Fibroblast of skin of left quadriceps (primary cell): ENCODE measurements at places on chromosomes 6 and 20.

GRCh38 chr20:48478806-48479585, 348.8 kb downstream of the PREX1 start:
- no peak for DNase-seq

DNA sequence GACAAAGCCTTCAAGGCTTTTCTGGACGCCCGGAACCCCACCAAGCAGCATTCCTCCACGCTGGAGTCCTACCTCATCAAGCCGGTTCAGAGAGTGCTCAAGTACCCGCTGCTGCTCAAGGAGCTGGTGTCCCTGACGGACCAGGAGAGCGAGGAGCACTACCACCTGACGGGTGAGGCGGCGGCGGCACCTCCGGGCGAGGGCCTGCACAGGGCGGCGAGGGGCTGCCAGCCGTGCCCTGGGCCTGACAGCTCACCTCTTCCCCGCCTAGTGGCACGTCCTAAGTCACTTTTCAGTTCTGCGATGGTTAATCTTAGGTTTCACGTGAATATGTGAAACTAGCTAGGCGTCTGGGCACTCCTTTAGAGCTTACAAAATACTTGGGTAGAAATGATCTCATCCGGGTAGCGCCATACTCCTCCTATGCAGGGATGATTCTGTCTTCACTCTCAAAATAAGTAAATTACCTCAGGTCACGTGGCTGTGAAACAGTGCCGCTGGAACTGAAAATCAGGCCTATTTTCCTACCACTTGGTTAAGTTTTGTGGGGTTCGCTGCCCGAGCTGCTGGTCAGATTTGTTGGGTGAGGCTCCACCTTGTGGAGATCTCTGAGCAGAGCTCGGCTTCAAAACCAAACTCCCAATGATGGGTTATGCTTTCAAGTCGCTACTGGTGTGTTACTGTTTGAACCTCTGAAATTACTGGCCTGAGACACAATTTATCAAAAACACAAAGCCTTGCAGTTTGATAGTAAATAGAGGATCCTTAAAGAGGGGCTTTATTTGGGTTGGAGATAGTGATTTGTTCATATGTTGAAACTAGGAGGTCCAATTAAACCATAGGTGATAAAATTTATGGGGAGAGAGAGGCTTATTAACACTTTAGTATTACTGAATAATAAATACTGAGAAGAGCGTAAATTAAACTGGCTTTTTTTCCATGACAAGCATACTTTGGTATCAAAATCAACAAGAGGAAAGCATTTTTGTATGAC, 15.5 kb upstream of the CLDN20 start:
- peak; percentile 50 for DNase-seq

DNA sequence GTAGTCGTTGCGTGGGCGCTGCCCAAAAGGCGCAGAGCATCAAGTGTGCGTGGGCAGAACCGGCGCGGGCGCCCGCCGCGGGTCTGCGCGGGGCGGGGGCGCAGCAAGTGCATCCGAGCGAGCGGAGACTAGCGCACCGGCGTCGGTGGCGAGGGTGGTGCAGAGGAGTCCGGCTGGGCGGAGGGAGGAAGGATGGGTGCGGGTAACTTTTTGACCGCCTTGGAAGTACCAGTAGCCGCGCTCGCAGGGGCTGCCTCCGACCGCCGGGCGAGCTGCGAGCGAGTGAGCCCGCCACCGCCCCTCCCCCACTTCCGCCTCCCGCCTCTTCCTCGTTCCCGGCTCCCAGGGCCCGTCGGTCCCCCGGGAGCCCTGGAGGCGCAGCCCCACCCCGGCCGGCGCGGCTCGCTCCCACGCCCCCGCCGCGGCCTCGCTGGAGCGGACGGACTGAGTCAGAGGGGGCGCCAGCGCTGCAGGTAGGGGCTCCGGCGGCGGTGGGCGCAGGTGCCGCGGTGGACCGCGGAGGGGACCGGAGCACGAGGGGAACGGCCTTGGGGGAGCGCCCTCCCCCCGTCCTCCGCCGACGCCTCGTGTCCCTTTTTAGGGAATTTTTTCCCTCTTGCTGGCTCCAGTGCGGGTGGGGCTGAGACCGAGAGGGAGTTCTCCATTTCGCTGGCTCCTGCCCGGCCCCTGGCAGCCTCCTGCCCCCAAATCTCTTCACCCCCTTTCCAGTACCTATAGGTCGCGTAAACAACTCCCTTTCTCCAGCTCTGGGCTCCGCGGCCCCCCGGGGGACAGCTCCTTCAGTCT, 1.6 kb upstream of the DBNDD2 start:
- DNase-seq, result no peak

- DNase-seq, result no peak
These were observed 15.4 kb upstream of the L3MBTL1 start for GRCh38 chr20:43492101-43492500.

- DNase-seq, result no peak
These were observed 662.4 kb downstream of the EPHA7 start for GRCh38 chr6:92756912-92757311.

DNA sequence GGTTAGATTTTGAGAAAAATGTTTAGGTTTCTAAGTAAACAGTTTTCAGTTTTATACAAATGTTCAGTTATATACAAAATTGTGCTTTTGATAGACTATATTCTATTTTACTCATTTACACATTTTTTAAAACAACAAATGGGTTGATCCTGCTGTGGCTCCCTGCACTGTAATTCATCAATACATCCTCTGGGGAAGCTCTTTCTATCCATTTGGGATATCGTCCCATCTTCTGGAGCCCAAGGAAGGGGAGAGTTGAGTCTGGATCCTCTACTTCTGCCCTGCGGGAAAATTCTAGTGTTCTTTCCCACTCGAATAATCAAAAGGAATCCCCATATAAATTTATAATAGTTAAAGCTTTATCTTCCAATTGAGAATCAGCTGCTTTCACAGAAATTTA, 75.0 kb downstream of the SYCP2L start:
- DNase-seq, result no peak

- DNase-seq, result no peak
These were observed 16.5 kb upstream of the CNKSR3 start for GRCh38 chr6:154526996-154527395.

GRCh38 chr20:61042506-61043385, 209.3 kb upstream of the CDH4 start:
- no peak for DNase-seq

DNA sequence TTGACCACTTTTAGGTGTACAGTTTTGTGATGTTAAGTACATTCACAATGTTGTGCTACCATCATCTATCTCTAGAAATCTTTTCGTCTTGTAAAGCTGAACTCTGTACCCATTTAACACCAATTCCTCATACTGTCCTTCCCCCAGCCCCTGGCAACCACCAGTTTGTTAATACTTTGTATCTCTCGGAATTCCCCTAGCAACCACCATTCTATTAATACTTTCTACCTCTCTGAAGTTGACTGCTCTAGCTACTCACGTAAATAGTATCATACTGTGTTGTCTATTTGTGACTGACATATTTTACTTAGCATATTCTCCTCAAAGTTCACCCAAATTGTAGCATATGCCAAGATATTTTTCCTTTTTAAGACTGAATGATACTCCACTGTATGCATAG, 82.3 kb upstream of the CLDN20 start:
- no peak for DNase-seq

- DNase-seq, result no peak
These were observed 32.8 kb downstream of the PCMT1 start for GRCh38 chr6:149782337-149782736.

DNA sequence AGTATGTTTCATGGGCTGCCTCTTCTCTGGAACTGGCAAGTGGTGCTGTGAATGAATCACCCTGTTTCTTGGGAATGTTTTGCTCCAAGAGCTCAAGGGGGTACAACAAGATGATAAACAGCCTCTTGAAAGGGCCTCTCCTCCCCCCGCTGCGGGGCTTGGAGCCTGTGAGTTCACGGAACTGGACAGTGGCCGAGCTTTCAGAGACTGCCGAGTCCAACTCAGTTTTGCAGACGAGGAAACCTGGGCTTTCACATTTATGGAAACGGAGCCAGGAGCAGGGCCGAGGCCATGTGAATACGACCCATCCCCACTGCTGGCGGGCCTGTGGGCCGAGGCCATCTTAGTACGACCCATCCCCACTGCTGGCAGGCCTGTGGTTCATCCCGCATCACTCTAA, 18.2 kb upstream of the SRC start:
- DNase-seq, result peak; percentile 52

- DNase-seq, result no peak
These were observed 201.8 kb downstream of the GRIK2 start for GRCh38 chr6:101595276-101595675.
